ENCODE measurements at places on chromosomes 16 and 17.

GRCh38 chr16:79776243-79776847 is 175.8 kb upstream of the MAF start:
- no peak for DNase-seq

- no peak for DNase-seq
Observed at GRCh38 chr17:46121841-46122485, 71.3 kb downstream of the KANSL1 start.

- no peak for DNase-seq
Observed at GRCh38 chr17:3641717-3642486, 5.3 kb downstream of the CTNS start.

DNA sequence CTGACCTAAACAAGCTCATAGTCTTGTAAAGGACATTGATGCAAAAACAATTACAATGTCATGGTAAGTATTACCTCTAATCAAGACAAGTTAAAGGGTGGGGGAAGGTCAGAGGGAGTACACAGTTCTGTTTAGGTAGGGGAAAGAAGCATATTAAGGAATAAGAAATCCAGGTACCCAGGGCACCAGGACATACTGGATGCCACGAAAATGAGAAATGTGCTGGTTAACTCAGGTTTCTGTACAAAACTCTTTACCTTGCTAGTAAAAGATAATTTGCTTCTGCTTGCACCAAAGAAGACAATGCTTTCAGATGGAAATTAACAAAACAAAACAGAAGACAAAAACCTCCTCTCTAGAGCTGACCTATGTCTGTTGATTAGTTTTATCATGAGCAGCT is 70.7 kb upstream of the MED13 start:
- DNase-seq: no peak

DNA sequence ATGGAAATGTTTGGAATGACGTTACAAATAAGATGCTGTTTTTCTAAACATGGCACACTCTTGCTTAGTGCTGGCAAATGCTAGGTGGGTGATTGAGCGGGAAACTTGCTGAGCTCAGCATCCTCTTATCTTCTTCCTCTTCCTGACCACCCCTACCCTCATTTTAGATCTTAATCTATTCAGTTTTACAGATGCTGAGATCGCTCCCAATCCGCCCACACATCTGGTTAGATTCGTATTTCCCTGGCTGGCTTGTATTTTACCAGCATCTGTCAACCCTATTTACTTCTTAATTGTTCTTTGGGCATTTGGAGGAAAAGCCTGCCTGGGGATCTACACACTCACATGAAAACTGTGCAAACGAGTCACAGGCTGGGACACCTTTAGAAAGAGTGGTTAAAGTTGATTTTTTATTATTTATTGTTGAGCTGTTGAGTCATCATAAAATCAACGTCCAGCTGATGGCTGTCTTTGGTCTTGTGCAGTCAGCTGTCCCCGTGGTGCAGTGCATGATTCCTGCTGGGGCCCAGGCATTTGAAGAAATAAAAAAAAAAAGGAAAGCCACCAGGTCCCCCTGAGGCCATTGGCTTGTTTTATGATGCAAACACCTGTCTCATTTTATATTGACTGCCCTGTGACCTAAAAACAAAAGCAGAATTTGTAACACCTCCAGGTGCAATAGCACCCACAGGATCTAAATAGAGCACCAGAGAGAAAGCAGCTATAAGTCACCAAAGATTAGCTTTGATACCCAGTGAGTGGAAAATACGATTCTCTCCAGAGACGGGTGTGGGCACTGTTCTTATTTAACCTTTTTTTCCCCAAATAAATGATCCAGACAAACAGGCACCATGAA is 258.6 kb downstream of the HS3ST3B1 start:
- no peak for DNase-seq

- DNase-seq: no peak
Observed at GRCh38 chr16:57084996-57085395, 7.4 kb upstream of the CPNE2 start.

- DNase-seq: no peak
Observed at GRCh38 chr16:88853325-88853941, 3.3 kb downstream of the GALNS start.

- DNase-seq: no peak
Observed at GRCh38 chr16:76081967-76082366, 195.2 kb upstream of the CNTNAP4 start.

- no peak for DNase-seq
Observed at GRCh38 chr17:65913326-65913850, 278.5 kb downstream of the CEP112 start.

DNA sequence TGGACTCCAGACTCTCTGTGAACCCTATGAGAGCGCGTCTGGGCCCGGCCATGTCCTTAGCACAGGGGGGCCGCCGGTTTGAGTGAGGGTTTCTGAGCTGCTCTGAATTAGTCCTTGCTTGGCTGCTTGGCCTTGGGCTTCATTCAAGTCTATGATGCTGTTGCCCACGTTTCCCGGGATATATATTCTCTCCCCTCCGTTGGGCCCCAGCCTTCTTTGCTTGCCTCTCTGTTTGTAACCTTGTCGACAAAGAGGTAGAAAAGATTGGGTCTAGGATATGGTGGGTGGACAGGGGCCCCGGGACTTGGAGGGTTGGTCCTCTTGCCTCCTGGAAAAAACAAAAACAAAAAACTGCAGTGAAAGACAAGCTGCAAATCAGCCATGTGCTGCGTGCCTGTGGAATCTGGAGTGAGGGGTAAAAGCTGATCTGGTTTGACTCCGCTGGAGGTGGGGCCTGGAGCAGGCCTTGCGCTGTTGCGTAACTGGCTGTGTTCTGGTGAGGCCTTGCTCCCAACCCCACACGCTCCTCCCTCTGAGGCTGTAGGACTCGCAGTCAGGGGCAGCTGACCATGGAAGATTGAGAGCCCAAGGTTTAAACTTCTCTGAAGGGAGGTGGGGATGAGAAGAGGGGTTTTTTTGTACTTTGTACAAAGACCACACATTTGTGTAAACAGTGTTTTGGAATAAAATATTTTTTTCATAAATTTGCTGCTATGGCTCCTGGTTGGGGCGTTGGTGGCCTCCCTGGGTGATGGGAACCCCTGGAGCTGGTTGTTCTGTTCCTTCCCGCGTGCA is 23.1 kb downstream of the STAT5A start:
- no peak for DNase-seq

DNA sequence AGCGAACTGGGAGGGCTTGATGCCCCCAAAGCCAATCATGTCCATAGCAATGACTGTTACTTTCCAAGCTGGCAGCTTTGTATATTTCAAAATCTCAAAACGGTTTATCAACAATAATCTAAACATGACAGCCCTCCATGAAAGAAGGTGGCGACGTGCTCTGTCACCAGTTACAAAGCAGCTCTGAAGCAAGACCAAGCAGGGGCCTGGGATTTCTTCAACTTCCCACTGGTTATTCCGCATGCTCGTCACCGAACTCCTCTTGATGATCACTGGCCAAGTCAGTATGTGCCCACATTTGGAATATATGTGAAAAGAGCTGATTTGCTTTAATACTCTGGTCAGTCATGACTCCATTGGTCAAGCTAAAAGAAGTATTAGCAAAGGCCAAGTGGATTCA is 175.6 kb downstream of the VPS53 start:
- DNase-seq: no peak

DNA sequence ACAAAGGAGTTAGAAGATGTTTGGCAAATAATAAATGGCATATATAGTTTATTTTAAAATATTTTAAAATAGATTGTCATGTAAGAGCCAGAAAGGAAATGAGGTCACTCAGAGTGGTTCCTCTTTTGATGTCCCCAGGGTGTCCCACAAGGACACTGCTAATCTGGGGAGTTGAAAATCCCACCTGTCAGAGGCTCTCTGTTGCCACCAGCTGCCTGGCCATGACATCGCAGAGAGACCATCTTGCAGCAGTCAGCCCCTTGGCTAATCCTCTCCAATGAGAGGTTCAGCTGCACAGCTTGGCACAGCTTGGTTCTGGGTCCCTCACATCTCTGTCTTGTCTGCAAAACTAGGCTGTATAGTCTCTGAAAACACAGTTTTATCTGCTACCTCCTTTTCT is 11.0 kb upstream of the RBFOX1 start:
- no peak for DNase-seq

- no peak for DNase-seq
Observed at GRCh38 chr16:16908077-16908476, 529.1 kb downstream of the NPIPA7 start.

GRCh38 chr17:61422116-61422799 is 22.6 kb downstream of the TBX2 start:
- no peak for DNase-seq
